A549 treated with ZK216348 at 1 μM for 4 hours (cell line): ENCODE measurements at places on chromosomes 11 and 22. TPM values are rescaled to one million over a fixed set of nuclear protein-coding genes. Genes with fewer than 3 reads are reported as not detected.

Gene MAML2
- 2.1 to 3.8 TPM (median 3.4 TPM) in 5 replicates for total RNA-seq

Gene FAT3
- 0.27 to 0.67 TPM (median 0.49 TPM) in 5 replicates for total RNA-seq

Gene MPST
- 36.6 to 83.3 TPM (median 73.9 TPM) in 5 replicates for total RNA-seq

Gene DYNC2H1
- total RNA-seq: 5.8 to 8.3 TPM (median 6.4 TPM) in 5 replicates

Gene SHANK2
- 5.8 to 12.6 TPM (median 7.4 TPM) in 5 replicates for total RNA-seq

Gene PARVA
- total RNA-seq: 21.9 to 26.5 TPM (median 25.4 TPM) in 5 replicates

Gene SLC5A1
- 0.06 TPM in 1 of 5 replicates, not detected in the others for total RNA-seq

Gene CNTF
- total RNA-seq: 0.95 to 1.5 TPM (median 1.2 TPM) in 5 replicates

Gene OR4D5
- total RNA-seq: not detected in 5 replicates

Gene OR4A16
- not detected in 5 replicates for total RNA-seq

Gene DDX25
- total RNA-seq: 0.17 TPM in 1 of 5 replicates, not detected in the others

Gene SEPTIN3
- 0.83 to 1.5 TPM (median 1.3 TPM) in 5 replicates for total RNA-seq

Gene BCO2
- 0.49 to 1.9 TPM (median 1.6 TPM) in 5 replicates for total RNA-seq

Gene MS4A6A
- total RNA-seq: not detected in 5 replicates

Gene IRAG1
- total RNA-seq: 0.06 TPM in 1 of 5 replicates, not detected in the others

Gene KDM2A
- total RNA-seq: 41.7 to 51.3 TPM (median 49.3 TPM) in 5 replicates

Gene AHNAK
- 237 to 338 TPM (median 298 TPM) in 5 replicates for total RNA-seq

Gene TRIOBP
- 18.5 to 37.8 TPM (median 34.6 TPM) in 5 replicates for total RNA-seq

Gene TSSK2
- total RNA-seq: not detected in 5 replicates

Gene MPZL2
- 0.08 to 0.24 TPM (median 0.20 TPM) in 3 of 5 replicates, not detected in the others for total RNA-seq

Gene KCNJ11
- total RNA-seq: 0.90 to 2.0 TPM (median 1.4 TPM) in 5 replicates

Gene UCP3
- 0.97 to 2.8 TPM (median 1.3 TPM) in 5 replicates for total RNA-seq

Gene CEND1
- total RNA-seq: 2.1 to 2.6 TPM (median 2.4 TPM) in 5 replicates
